ENCODE measurements at places on chromosomes 1 and 21. TPM values are rescaled to one million over a fixed set of nuclear protein-coding genes. Genes with fewer than 3 reads are reported as not detected.
A peak's percentile ranks its signal among the peaks of the same experiment; 100 is the strongest.

GRCh38 chr1:67372136-67372535 lies 58.1 kb downstream of the SERBP1 start:
- DNase-seq: peak; percentile 21

The SUSD4 gene
- total RNA-seq: under 0.01 TPM

GRCh38 chr1:244041466-244042120 lies 9.5 kb upstream of the ZBTB18 start:
- no peak for DNase-seq

DNA sequence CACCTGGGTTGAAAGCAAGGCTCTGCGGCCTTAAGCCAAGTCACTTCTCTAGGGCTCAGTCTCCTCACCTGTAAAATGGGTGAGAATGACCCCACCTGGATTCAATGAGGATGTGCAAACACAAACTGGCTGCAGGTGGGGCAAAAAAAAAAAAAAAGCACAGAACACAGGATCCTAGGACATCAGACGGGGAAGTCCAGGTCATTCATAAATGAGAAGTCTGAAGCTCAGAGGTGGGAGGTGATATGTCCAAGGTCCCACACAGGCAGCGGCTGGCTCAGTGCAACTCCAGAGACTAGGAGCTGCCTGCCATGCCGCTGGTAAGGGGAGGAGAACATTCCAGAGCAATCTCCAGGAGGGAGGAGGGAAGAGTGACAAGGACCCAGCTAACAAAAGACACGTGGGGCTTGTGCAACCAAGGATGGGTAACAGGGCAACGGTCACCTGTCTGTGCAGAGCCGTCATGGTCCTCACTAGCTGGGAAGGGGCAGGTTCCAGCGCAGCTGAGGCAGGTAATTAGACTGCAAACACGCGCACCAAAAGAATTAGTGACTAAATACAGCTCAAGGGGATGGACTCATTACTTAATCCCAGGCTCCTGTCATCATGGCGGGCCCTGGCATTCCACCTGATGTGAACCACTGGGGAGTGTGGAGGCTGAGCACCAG lies 19.5 kb downstream of the IFFO2 start:
- DNase-seq: no peak

DNA sequence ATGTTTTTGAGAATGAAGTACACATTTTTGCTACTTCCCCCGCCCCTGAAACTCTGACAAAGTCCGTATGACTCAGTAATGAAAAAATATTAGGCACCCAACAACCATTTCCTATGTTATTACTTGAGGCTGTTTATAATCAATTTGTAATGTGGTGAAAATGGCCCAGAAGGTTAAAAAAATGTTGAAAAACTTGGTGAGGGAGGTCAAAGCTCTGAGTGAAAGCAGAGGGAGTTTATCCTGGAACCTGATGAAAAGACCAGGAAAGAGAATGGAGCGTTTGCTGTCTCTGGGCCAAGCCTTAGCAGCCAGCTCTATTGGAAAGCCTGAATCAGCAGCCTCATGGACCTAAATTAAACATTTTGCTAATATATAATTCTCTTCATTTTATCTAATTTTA lies 367.7 kb upstream of the NEGR1 start:
- DNase-seq: peak; percentile 27

The PRR9 gene
- not detected for total RNA-seq

DNA sequence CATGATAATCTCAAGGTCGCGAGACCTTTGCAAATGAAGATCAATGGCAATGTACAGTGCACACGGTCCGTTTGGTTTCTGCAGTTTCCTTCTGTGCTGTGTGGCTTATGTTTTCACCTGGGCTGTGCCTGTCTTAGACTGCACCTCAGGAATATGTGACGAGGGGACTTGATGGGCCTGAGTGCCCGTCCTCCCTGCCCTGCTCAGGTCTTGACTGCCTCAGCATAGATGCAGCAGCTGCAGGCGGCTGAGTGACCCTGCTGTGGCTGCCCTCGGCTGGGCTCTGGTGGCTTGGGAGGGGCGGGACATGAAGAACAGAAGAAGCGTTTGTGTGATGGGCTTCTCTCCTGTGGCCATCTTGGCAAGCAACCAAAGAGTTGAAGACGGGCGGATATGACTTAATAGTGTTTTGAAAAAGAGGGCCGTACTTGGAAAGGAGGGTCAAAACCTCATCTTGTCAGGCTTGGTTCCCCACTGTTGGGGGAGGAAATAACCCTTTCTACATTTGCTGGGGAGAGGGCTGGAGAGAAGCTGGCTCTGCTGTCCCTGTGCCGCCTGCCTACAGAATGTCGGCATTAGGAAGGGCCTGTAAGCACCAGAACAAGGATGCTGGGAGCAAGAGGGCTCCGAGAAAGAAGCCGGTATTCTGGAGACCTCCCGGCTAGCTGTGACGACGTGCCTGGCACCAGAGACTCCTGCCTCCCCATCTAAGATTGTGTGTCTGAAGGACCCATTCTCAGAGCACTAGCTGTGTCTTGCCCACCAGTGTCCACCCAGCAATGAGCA lies 7.1 kb downstream of the MYBPHL start:
- DNase-seq: peak; percentile 84

The TTC39A gene
- total RNA-seq: 0.51 TPM

The KRTAP21-2 gene
- total RNA-seq: not detected

DNA sequence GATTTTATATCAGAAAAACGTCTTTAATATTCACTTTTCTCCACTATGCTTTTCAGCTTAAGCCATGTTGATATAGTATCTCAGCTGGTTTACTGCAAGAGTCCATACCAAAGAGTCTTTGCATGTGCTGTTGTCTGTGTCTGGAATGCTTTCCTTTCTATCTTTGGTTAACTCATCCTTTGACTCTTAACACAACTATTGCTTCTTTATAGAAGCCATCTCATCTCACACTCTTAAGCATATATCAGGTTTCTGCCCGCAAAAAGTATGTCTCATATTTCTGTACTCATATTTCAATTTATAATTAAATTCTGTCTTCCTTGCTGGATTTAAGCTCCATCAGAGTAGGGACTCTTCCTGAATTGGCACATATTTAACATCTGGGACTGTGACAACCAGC lies 220.9 kb upstream of the KCNK2 start:
- no peak for DNase-seq

The RGS4 gene
- 36.5 TPM for total RNA-seq

The SV2A gene
- 39.6 TPM for total RNA-seq

GRCh38 chr1:58608297-58608696 lies 31.2 kb upstream of the TACSTD2 start:
- DNase-seq: no peak

The MPZ gene
- 0.51 TPM for total RNA-seq

The KRTAP12-3 gene
- not detected for total RNA-seq

DNA sequence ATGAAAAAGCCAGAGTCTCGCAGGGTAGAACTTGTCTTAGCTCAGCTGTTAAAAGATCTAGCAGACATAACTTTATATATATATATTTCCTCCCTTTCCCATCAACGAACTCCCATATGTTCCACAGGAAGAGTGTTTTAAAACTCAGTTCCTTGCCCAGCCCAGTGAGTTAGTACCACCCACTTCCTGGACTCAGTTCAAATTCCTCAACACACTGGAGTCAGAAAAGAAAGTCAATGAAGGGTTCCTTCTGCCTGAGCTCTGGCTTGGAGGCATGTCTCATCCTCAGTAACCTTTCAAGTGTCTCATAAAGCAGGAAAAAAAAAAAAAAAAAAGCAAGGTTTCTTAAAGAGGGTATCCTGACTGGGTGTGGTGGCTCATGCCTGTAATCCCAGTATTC lies 15.6 kb downstream of the TPM3 start:
- peak; percentile 79 for DNase-seq

The CD2 gene
- not detected for total RNA-seq

The LCE1F gene
- not detected for total RNA-seq

DNA sequence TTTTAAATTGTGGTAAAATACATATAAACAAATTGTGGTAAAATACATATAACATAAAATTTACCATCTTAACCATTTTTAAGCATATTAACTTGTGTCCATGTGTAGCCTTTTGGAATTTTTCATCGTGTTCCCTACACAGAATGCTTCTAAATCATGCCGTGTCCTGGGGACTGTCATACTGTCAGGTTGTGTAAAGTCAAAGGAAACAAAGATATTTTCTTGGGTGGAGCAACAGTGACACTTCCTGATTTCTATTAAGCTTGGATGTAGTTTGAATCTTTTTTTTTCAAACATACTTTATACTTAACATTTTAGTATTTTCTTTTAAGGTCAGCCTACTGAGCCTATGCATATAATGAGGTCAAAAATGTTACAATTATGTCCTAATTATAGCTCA lies 32.3 kb downstream of the DOP1B start:
- DNase-seq: no peak

DNA sequence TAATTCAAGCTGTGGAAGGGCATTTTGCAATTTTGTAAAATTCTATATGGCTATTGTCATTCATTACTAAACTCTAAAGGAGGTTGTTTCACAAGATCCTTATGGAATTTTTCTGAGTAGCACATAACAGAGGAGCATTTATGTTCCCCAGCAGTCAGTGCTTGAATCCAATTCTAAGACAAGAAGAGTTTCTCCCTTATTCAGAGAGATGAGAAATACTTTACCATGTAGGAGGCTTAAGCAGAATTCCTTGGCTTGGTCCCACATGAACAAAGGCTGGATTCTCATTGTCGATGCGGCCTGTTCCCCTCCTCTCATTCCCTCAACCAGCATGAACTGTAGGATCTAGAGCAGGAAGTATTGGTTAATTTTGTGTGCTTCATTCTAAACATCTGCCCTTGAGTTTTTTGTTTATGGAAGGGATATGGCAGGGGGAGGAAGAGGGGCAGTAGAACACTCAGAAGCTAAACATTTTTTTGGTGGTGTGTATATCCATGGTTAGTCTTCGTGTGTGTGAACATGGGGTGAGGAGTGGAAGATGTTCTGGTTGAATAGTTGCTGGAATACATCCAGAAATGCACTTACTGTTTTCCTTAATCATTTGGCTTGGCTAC lies 74.3 kb downstream of the LAMC1 start:
- peak; percentile 76 for DNase-seq

The PAQR6 gene
- total RNA-seq: 0.33 TPM

DNA sequence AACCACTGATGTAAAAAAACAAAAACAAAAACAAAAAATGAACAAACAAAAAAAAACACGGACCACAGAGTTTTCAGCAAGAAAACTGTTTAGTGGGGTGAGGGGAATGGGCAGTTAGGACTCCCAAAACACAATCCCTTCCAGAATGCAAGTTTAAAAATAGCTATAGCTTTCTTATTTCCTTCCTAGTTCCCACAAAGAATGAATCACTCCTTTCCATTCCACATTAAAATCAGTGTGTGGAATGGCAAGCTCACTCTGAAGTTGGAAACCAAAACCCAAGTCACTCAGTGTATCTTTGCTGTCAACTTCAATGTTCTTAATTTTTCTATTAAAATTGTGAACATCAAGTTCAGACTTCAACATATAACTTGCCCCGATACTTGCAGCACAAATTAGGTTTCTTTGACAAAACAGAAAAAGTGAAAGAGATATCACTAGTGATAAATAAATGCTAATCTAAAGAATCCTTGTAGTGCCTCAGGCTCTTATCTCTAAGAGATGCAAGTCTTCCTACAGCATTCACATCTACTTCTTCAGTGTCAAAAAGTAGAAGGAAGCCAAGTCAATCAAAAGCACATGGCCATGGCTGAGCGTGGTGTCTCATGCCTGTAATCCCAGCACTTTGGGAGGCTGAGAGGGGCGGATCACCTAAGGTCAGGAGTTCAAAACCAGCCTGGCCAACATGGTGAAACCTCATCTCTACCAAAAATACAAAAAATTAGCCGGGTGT lies 45.5 kb downstream of the TOR3A start:
- DNase-seq: peak; percentile 39

The PCNX2 gene
- total RNA-seq: 34.4 TPM

DNA sequence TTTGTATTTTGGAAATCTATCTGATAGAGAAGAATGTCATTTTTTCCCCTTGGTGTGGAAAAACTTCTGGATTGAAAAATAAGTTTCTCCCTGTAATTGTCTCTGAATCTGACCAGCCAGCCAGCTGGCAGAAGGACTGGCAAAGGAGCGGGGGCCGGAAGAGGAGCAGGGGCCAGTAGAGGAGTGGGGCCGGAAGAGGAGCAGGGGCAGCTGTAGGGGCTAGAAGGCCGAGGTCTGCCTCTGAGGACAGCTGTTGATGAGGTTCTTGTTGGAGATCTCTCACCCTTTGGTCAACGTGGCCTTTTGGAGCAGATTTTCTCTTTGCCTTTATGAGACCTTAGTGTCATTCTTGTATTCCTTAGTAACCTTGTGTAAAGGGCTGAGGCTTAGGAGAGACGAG lies 121.8 kb downstream of the GALNT2 start:
- DNase-seq: no peak

The PALMD gene
- 0.51 TPM for total RNA-seq

The CD1B gene
- total RNA-seq: not detected

The LINGO4 gene
- total RNA-seq: not detected

GRCh38 chr1:190320952-190321351 lies 156.7 kb downstream of the BRINP3 start:
- peak; percentile 69 for DNase-seq

- DNase-seq: no peak
These were observed 108.9 kb downstream of the CRYAA start for GRCh38 chr21:43277481-43278351.

DNA sequence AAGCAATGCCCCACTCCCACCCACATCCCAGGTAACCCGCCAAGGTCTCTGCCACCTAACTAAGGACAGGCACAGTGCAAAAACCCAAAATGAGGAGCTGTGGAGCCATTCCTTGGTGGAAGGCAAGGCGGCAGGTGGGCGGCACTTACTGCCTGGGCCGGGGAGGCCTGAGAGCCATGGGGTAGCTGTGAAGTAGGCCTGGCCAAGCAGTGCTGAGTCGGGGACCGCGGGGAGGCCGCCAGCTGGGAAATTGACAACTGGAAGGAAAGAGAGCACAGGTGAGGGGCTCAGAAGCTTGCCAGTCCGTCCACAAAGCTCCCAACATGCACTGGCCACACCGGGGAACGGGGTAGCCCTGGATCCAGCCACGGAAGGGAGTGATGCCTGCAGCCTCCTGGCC lies 85.3 kb downstream of the NPHP4 start:
- DNase-seq: no peak

DNA sequence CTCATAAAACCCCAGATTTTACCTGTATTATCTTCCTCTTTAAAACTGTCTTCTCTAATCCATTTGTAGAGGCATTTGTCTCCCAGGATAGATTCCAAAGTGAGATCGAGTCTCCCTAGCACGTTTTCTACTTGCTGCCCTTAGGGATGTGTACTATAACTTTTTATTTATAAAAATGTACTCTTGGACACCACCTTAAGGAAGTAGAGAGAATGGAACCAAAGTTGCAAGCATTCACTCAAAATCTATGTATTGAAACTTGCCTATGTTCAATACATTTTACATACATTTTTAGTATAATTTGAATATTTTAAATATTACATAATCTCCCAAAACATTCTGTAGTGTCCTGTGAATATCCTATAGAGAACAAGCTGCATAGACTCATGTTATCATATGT lies 842 bp upstream of the SPRR2A start:
- DNase-seq: no peak

GRCh38 chr1:244297087-244297486 lies 154.6 kb downstream of the ADSS2 start:
- no peak for DNase-seq

The CELA2B gene
- not detected for total RNA-seq

The RGS13 gene
- total RNA-seq: not detected

The OR10K2 gene
- not detected for total RNA-seq

GRCh38 chr1:230427094-230427876 lies 1.2 kb upstream of the PGBD5 start:
- no peak for DNase-seq

The RXFP4 gene
- total RNA-seq: not detected

GRCh38 chr1:14996133-14997050 lies 157.2 kb upstream of the TMEM51 start:
- DNase-seq: peak; percentile 70

GRCh38 chr1:224507771-224508523 lies 73.3 kb upstream of the WDR26 start:
- DNase-seq: no peak
